ENCODE measurements at places on chromosomes 3 and 15.

DNA sequence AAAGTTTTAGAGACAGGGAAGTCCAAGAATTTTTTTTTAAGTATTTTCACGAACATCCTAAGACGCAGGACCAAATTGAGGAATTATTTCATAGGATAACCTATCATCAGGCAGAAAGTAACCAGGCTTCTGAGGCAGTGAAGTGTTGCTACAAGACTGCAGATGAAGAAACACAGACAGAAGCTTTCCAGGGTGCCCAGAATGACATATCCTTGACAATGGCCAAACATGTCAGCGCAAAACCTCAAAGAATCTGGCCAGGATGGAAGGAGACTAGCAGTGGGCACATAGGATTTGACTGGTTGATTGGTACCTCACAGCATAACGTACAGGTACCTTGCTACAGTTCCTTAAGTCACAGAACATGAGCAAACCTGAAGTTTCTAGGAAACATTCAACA is 7.5 kb downstream of the ADAMTS9 start:
- DNase-seq, result no peak

- DNase-seq, result no peak
Measured at GRCh38 chr3:195207056-195207455, 63.9 kb downstream of the XXYLT1 start.

- peak; percentile 50 for DNase-seq
Measured at GRCh38 chr3:172106989-172107388, 67.6 kb downstream of the FNDC3B start.

- no peak for DNase-seq
Measured at GRCh38 chr15:90762109-90762508, 45.0 kb downstream of the BLM start.

GRCh38 chr3:169759256-169759655 is 5.6 kb downstream of the TERC start:
- DNase-seq, result no peak

DNA sequence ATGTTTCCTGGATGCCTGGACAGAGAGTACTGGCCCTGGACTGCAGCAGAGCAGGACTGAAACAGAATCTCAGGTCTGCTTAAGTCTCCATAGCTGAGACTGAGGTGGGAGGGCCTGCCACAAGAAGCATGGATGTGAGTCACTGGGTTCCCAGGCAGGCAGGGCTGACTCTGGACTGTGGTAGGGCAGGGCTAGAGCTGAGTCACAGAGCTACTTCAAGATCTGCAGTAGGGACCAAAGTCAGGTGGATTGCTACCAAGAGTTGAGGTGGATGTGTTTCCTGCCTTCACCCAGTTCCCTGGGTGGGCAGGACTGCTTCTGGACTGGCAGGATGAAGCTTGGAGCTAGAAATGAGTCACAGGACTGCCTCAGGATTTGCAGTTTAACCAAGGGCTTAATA is 282.9 kb downstream of the AGBL1 start:
- DNase-seq, result no peak

- DNase-seq, result no peak
Measured at GRCh38 chr3:51727500-51727899, 20.6 kb downstream of the GRM2 start.

GRCh38 chr3:128252083-128252482 is 98.8 kb downstream of the EEFSEC start:
- DNase-seq, result no peak

- no peak for DNase-seq
Measured at GRCh38 chr3:132187746-132188145, 129.5 kb upstream of the ACP3 start.

GRCh38 chr3:128283421-128283820 is 130.1 kb downstream of the EEFSEC start:
- DNase-seq, result no peak

GRCh38 chr3:178140531-178141304 is 395.5 kb upstream of the KCNMB2 start:
- no peak for DNase-seq

GRCh38 chr15:63503739-63504246 is 600 bp upstream of the USP3 start:
- peak; percentile 86 for DNase-seq
